ENCODE measurements at places on chromosomes 6 and 20.

GRCh38 chr6:119329794-119330180 is 19.8 kb downstream of the MAN1A1 start:
- DNase-seq = no peak

DNA sequence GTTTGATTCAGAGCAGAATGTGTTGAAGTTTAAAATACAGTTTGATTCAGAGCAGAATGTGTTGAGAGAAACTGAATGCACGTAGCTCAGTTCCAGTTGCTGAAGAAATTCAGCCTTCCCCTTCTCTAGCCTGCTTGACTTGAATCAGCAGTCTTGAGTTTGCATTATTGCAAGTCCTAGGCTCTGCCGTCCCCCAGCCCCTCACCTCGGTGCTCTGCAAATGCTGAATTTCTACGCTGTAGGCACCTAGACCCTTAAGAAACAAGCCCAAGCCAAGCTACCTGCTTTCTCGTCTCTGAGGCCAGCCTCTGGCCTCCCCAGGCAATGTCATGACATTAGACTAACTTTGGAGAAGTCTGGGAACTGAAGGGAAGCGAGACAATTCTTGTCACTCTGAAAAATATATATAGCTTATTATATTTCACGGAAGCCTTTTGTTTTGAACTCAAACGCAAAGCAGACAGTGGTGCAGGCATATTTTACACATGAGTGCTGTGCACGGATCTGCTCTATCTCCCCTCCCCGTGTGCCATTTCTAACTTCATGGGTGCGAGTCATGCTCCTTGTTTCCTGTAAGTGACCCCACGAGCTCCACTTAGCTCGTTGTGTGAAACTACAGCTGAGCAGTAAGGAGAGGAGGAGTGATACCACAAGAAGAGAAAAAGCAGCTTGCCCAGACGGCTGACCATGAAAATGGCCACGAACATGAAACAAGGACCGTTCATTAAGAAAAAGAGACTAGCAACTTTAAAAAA is 71.4 kb upstream of the DUSP22 start:
- DNase-seq = no peak

GRCh38 chr6:37005061-37005810 is at the start of gene FGD2:
Gene FGD2 (plus strand): TSS chr6:37005655. CDS start chr6:37005818, 163 bp downstream.
- DNase-seq = no peak

GRCh38 chr6:16238963-16239797 is 793 bp downstream of the GMPR start:
- DNase-seq = peak; percentile 37

DNA sequence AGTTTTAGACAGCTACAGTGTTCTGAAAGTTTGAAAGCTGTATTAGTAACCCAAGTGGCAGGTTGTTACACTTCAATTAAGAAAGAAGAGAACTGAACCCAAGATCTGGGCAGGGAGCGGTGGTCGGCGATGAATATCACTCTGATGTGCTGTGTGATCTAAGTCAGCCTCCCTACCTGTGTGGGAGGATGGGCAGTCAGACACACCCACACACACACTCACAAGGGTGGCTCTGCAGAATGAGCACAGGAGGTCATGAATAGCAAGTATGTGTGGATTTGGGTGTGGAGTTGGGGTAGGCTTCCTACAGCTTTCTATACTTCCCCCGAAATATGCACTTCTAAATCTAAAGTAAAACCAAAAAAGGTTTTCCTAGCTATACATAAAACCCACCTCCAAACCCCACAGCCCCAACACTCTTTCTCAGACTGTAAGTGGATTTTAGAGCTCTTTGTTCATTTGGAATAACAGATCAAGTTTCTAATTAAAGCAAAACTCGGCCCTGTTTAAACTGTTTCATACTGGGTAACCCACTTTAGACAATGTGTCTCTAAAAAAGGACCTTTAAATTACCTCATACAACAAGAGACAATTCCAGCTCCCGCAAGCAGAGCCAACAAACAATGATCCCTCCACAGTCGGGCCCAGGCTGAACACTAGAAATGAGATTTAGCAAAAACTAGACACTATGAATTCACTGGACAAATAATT is 19.4 kb downstream of the TNFRSF21 start:
- DNase-seq = no peak

- DNase-seq = no peak
Observed at GRCh38 chr20:4038047-4038459, 22.7 kb upstream of the RNF24 start.

DNA sequence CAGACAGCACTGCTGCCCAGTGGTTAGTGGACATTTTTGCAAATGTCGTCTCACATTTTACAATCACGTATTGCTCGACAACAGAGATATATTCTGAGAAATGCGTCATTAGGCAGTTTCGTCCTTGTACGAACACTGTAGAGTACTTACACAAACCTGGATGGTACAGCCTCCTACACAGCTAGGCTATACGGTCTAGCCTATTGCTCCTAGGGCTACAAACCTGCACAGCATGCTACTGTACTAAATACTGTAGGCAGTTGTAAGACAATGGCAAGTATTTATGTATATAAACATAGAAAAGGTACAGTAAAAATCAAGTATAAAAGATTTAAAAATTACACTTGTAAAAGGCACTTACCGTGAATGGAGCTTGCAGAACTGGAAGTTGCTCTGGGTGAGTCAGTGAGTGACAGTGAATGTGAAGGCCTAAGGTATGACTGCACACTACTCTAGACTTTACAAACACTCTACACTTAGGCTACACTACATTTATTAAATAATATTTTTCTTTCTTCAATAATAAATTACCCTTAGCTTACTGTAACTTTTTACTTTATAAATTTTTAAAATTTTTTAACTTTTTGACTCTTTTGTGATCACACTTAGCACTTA is 43.1 kb downstream of the ALDH5A1 start:
- DNase-seq = no peak

- DNase-seq = no peak
Observed at GRCh38 chr6:166162599-166163342, 4.9 kb downstream of the TBXT start.

GRCh38 chr20:20370094-20370575 is 2.2 kb downstream of the INSM1 start:
- DNase-seq = no peak

GRCh38 chr6:44475779-44476434 is 88.4 kb downstream of the CDC5L start:
- DNase-seq = peak; percentile 81

DNA sequence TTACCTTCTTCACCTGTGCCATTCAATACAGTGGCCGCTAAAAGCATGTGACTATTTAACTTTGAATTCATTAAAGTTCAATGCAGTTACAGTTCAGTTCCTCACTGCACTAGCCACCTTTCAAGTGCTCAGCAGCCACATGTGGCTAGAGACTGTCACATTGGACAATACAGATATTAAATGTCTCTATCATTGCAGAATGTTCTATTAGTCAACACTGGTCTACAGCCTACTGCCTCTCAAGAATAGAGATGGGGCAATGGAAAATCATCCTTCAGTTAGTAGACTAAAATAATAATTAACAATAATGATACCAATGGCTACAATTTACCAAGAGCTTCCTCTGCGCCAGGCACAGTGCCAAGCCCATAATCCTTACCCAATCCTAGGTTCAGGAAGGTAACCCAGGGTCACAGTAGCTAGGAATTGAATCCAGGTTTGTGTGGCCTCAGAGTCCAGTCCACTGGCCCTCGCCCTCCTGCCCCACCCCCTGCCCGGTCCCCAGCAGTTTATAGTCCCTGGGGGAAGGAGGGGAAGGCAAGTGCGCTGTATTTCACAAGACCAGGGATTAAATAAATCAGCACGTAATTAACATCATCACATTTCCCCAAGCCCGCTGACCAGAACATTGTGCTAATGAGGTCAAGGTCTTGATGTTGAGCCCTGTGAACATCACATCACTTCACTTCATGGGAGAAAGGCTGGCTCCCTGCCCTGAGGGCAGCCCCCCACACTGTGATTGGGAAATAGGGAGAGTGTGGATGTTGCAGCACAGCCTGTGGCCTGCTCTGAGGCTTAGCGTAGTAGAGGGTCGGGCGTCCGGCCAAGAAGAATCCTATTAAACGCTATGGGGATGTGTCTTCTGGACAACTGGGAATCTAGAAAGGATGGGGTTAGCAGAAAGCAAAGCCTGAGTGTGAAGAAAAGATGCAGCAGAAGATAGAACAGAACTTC is 147.2 kb downstream of the VEGFA start:
- DNase-seq = no peak

DNA sequence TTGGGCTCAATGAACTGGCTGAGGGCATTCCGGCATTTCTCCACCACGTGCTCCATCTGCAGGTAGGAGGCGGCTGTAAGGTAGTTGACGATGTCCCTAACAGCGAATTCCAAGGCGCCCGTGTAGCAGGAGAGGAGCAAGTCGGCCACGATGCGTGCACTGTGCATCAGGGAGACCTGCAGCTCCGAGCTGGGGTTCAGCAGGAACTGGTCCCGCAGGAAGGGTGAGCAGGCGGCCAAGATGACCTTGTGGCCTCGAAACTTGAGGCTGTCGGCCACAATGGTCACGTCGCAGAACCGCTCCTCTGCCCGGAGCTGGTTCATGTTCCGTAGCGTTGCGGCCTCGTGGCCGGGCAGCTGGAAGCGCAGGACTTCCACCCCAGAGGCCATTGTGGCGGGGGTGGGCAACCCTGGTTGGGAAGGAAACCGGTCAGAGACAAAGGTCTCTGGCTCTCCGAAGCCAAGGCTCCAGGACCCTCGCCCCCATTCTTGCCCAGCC is 920 bp downstream of the ZBTB12 start:
- DNase-seq = no peak

- DNase-seq = no peak
Observed at GRCh38 chr6:151292974-151293687, 53.4 kb downstream of the AKAP12 start.

DNA sequence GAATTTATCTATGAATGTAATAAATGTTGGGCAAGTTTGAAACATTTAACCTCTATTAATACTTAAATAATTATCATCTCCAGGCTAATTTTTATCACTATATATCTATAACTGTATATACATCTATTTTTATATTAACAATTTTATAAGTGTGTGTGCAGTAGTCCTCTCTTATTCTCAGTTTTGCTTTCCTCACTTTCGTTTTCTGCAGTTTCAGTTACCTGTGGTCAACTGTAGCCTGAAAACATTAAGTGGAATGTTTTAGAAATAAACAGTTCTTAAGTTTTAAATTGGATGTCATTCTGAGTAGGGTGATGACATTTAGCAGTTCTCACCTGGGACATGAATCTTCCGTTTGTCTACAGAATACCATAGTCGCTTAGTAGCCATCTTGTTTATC is 379.4 kb upstream of the MAN1A1 start:
- no peak for DNase-seq

GRCh38 chr6:170360476-170360875 is 53.9 kb downstream of the FAM120B start:
- DNase-seq = no peak

GRCh38 chr6:11604836-11605506 is 67.4 kb downstream of the TMEM170B start:
- no peak for DNase-seq

GRCh38 chr20:17138237-17138636 is 88.6 kb upstream of the PCSK2 start:
- no peak for DNase-seq

DNA sequence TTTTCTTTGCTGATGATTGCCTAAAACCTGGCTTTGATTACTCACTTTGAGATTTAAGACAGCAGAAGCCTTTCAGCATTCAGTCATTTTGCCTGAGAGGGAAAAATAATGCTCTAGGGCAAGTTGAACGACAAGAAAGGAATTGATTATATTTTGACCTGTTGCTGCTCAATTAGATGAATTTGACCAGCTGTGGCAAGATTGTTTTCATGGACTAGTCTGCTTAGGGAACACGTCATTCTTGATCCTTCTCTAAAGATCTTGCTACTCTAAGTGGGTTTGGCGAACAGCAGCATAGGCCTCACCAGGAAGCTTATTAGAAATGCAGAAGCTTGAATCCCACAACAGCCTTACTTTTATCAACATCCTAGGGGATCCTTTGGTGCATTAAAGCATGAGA is 59.7 kb upstream of the PHACTR1 start:
- DNase-seq = no peak

- DNase-seq = no peak
Observed at GRCh38 chr20:48003021-48003420, 217.7 kb upstream of the SULF2 start.

DNA sequence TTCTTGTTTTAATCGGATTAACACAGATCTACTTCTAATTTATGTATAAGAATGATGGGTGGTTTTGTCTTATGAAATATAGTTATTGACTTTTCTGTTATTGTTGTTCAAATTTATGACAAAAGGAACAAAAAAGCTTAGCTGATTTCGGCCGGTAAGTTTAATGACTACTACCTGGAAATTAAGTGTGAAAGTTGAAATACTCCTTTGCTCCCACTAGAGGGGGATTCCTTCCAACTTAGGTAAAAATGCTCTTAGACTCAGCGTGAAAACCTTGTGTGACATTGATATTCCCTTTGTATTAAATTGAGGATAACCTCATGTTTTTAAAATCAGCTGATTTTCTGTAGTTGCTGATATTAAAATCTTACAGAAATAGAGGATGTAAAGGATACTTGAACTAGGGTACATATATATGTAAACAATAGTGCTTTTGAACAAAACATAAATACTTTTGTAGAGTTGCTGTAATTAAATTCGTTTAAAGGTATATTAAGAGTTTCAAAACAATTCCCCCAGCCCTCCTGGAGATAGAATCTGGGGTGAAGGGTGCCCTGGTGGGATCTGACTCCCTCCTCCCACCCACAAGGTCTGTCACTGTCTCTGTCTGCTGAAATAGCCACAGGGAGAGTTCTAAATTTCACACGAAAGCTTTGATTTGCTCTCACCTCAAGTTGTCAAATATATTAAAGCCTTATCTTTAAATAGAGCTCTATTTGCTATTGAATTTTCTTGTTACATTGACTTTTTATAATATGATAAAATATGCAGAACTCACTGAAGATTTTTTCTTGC is 257.5 kb downstream of the ARID1B start:
- DNase-seq = no peak

GRCh38 chr6:131641554-131641953 is 4.5 kb downstream of the ENPP3 start:
- DNase-seq = no peak

DNA sequence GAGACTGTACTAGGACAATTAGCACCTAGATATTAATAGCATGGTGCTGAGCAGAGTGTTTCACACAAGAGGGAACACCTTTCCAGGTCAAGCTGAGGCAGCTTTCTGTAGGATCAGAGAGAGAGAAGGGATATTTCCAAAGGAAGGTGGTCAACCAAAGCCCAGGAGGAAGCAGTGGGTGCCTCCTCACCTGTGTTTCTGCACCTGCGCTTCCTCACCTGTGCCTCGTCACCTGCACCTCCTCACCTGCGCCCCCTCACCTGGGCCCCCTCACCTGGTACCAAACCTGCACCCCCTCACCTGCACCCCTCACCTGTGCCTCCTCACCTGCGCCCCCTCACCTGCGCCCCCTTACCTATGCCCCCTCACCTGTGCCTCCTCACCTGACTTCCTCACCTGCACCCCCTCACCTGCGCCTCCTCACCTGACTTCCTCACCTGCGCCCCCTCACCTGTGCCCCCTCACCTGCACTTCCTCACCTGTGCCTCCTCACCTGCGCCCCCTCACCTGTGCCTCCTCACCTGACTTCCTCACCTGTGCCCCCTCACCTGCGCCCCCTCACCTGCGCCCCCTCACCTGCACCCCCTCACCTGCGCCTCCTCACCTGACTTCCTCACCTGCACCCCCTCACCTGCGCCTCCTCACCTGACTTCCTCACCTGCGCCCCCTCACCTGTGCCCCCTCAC is 67.9 kb downstream of the TTLL2 start:
- no peak for DNase-seq

GRCh38 chr20:37077009-37077408 is 18.8 kb downstream of the RBL1 start:
- DNase-seq = no peak

All from renal pelvis (tissue), 12 donors.